ENCODE measurements at places on chromosomes 4 and X.

DNA sequence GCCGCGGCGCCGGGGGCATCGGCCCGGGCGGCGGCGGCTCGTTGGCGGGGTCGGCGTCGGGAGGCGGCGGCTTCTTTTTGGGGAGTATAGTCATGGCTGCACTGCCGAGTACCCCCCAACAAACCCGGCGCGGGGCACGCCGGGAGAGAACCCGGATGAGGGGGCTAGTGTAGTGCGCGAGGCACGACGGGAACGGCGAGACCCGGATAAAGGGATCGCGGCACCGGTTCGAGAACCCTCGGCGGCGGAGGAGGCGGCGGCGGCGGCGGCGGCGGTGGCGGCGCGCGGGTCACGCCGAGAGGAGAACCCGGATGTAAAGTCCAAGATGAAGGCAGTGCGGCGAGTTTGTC, at the start of gene OTUD5:
Gene OTUD5 (minus strand): TSS at position 131 of the 350 bp plus-strand sequence. CDS start 37 bp downstream, at position 94.
- peak; percentile 83 for DNase-seq

GRCh38 chrX:132757066-132757623, 201.3 kb downstream of the HS6ST2 start:
- no peak for DNase-seq

GRCh38 chrX:154443479-154443910, 446 bp upstream of the FAM50A start:
- DNase-seq, result no peak

DNA sequence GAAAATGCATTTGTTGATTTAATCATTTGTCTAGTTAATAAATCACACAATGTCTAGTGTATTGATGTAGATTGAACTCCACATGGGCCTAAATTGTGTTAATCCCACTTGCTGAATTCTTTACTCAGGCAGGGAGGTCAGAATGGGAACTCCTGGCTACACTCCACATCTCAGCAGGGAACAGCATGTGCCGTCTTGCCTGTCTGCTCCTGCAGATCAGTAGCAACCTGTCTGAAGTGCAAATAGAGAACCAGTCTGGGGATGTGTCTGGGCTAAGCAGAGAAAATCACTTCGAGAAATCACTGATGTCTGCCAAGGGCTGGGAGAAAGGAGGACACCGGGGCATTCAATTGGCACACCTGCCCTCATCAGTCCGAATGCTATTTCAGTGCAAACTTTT, 16.5 kb upstream of the MXRA5 start:
- DNase-seq, result no peak

- no peak for DNase-seq
Measured at GRCh38 chr4:13285336-13285735, 198.8 kb downstream of the RAB28 start.

DNA sequence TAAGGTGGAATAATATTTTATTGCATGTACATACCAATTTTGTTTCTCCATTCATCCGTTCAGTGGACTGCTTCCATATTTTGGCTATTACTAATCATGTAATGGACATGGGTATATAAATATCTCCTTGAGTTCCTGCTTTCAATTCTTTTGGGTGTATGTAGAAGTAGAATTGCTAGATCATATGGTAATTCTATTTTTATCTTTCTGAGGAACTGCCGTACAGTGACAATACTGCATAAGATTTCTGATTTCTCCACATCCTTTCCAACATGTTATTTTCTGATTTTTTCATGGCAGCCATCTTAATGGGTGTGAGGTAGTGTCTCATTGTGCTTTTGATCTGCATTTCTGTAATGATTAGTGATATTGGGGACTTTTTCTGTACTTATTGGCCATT, 19.2 kb downstream of the ALPK1 start:
- no peak for DNase-seq

DNA sequence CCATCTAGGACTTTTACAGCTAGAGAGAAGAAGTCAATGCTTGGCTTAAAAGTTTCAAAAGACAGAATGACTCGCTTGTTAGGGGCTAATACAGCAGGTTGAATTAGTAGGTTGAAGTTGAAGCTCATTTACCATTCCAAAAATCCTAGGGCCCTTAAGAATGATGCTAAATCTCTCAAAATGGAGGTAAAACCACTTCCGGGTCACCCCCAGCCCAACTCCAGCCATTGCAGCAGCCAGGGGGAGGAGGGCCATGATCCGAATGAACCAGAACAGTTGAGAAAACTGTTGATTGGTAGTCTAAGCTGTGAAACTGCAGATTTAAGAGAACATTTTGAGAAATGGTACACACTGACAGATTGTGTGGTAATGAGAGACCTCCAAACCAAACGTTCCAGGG, 245.4 kb downstream of the HNRNPD start:
- no peak for DNase-seq

DNA sequence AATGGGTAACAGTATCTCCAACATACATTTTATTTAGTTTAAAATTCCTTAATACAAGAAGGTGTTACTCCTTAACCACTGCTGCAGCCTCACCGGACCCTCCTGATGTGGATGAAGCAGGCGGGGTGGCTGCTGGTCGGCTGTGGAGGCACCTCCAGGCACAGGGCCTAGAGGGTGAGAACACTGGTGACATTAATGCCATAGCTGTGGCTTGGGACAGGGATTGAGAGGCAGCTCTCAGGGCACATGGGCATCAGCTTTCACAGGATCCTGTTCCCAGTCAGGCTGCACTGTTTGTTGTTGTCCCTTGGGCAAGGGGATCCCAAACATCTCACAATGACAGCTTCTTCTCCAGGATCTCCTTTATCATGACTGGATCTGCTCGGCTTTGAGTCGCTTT, 90.0 kb downstream of the GATB start:
- no peak for DNase-seq

DNA sequence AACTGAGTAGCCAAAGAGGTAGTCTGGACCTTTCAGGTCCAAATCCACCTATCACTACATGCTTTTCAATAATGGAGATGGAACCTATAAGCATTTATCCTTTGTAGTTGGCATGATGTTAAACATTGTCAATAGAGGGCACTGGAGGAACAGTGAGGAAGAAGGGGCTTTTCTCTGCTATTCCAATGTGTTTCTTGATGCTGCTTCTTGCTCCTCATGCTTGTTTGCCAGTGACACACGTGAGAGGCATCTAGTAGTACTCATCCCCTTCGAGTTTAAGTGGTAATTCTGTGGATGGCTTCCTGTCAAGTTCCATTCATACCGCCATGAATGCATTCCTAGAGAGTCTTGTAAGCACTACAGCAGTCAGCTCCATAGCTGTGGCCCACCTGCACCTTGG, 84.0 kb downstream of the NAA11 start:
- no peak for DNase-seq

Data from HAP-1 (cell line).